ENCODE measurements at places on chromosomes 11 and 22.

- no peak for DNase-seq
These were observed 453 bp downstream of the GAS2 start for GRCh38 chr11:22666688-22667439.

- no peak for DNase-seq
These were observed 113.8 kb downstream of the RBFOX2 start for GRCh38 chr22:35914665-35915476.

DNA sequence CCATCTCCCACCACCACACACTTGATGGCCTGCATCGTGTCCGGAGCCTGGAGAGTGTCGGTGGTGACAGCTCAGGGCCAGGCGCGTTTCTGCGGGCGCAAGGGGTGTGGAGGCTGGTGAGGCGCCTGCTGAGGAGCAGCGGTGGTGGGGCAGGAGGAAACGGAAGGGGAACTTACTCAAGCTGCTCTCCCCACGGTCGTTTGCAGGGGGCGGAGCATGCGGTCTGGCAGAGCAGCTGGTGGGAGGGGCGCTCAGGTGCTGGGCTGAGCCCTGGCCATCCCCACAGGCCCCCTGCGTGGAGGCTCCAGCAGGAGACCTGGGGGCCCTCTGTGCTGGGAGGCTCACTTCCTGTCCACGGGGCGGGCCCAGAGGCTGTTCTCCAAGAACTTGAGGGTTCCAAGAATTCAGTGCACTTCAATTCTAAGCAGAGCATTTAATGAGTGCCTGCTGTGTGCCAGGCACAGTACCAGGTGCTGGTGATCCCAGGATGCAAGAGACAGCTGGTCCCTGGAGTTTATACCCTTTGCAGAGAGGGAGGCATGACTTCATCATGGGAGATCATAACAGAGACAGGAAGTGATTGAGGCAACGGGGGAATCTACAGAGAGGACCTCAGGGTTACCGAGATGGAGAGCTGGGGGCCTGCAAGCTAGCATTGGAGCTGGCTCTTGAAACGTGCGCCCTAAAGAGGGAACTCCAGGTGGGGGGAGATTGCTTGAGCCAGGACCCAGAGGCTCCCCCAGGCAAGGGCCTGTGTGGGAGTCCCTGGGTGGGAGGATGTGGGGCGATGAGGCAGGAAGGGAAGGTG lies at the start of gene RAC2:
Gene RAC2, minus strand, starts transcription at position 156 of the 808 bp plus-strand sequence. Its CDS starts 121 bp downstream, at position 35.
- DNase-seq: no peak

GRCh38 chr11:113907681-113908080 lies 3.1 kb downstream of the HTR3B start:
- DNase-seq: no peak

DNA sequence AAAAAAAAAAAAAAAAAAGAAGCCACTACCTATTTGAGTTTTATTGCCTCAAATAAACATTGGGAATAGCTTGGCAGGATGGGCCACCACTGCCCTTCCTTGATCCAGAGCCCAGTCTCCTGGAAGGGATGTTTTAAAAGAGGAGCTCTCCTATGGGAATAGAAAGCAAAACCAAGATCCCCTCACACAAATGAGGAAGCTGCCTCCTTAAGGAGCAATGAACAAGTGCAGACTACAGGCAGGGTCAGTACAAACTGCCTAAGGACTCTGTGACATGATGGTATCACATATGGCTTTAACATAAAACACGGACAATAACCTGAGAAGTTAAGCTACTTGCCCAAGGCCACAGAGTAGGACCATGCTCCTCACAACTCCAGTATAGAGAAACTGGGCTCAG lies 120.8 kb downstream of the NAT10 start:
- DNase-seq: no peak

DNA sequence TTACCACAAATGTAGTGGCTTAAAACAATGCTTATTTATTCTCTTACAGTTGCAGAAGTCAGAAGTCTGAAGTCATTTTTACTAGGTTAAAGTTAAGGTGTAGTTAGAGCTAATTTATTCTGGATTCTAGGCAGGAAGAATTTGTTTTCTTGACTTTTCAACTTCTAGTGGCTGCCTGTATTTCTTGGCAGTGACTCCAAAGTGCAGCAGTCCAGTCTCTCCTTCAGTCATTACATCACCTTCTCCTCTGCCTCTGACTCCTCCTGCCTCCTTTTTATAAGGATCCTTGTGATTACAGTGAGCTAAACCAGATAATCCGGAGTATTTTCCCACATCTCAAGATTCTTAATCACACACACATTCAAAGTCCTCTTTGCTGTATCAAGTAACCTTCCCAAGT lies 581.4 kb downstream of the KCNA4 start:
- DNase-seq: no peak
